ENCODE measurements at places on chromosomes 7 and 10. TPM values are rescaled to one million over a fixed set of nuclear protein-coding genes. Genes with fewer than 3 reads are reported as not detected.

Gene SGCE
- total RNA-seq, result 56.0 TPM

Gene TFR2
- 2.1 TPM for total RNA-seq

Gene WNT16
- 0.19 TPM for total RNA-seq

Gene TBC1D12
- 6.3 TPM for total RNA-seq

Gene KIAA1217
- 1.9 TPM for total RNA-seq

Gene DLX6
- total RNA-seq, result not detected

Gene TMEM196
- not detected for total RNA-seq

Gene RGR
- not detected for total RNA-seq

Gene CCM2
- total RNA-seq, result 32.8 TPM

Gene ECHDC3
- total RNA-seq, result 9.2 TPM

Gene C10orf62
- total RNA-seq, result not detected

Gene WDFY4
- total RNA-seq, result not detected

Gene ACBD7
- 0.71 TPM for total RNA-seq

Gene LEP
- not detected for total RNA-seq

Gene PGAM2
- total RNA-seq, result not detected

Gene RSPH10B
- total RNA-seq, result not detected

Gene PIK3AP1
- 0.58 TPM for total RNA-seq

Gene CADPS2
- total RNA-seq, result not detected

Gene PPP2R2D
- total RNA-seq, result 27.7 TPM

Gene LOXL4
- 1.5 TPM for total RNA-seq

Gene WDR91
- 10.2 TPM for total RNA-seq

Gene HYCC1
- 21.2 TPM for total RNA-seq

Gene MRC1
- not detected for total RNA-seq

Gene NODAL
- total RNA-seq, result not detected

Gene CALHM3
- 0.31 TPM for total RNA-seq

Gene SPDYE2
- not detected for total RNA-seq

Gene ZNF679
- not detected for total RNA-seq

All from A549 treated with ZK216348 at 1 μM for 4 hours (cell line).